Stimulated activated CD4-positive, alpha-beta T cell treated with anti-CD3 and anti-CD28 coated beads, Interleukin-2, amount 100 ng/mL, for 48 hours (primary cell): ENCODE measurements at places on chromosomes 6 and 20.

GRCh38 chr6:108156180-108156937 lies 9.5 kb upstream of the NR2E1 start:
- no peak for DNase-seq

- DNase-seq: no peak
These were observed 75.6 kb downstream of the SLC24A3 start for GRCh38 chr20:19288061-19288460.

DNA sequence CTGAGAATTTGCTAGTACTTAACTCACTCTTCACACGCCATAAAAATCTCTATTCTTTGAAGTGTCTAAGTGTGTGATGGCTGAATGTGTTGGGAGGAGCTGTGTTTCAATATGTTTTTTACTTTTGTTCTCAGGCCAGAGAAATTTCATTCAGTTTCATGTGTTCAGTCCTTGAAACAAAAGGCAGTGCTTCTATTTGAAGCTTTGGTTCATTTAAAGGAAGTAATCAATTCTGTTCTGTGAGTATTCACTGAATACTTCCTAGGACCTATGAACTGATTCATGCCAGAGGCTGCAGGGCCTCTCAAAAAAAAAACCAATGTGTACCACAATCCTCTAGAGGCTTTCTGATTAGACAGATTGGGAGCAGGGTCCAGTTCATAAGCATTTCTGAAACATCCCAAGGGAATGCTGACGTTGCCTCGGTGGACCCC lies 12.4 kb upstream of the F13A1 start:
- no peak for DNase-seq

GRCh38 chr6:102581378-102582124 lies 1188.0 kb downstream of the GRIK2 start:
- no peak for DNase-seq
